ENCODE measurements at places on chromosomes 16 and 17.
A peak's percentile ranks its signal among the peaks of the same experiment; 100 is the strongest.

DNA sequence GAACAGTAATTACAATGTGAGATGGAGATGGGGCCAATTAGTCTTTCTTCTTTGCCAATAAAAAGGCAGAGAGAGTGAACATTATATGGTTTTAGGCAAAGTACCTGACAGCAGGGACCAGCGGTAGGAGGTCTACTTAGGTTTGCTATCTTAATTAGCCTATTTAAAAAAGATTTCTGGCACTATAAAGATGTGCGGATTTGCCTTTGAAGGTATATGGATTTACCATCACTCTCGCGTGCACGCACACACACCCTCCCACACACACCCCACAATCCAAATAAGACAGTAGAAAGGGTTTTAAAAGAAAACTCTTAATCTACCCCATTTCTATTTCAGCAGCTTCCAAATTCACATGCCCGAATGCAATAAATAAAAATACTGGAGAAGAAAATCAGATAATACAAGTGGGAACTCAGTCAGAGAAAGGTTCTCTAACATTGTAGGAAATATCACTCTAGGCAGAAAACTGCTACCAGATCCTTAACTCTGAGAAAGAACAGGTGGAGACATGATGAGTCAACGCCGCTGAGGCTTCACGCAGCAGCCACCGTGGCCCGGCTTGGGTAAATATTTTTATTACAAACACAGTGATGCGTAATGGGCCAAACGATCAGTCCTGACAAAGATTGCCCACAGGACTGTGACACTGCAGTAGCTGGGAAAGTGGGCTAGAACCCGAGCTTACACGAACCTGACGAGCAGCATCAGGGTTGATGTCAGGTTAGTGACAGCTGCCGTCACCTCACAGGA is 66.6 kb upstream of the AXIN2 start:
- DNase-seq: peak; percentile 45

GRCh38 chr16:10828851-10829366 is 10.3 kb upstream of the TVP23A start:
- no peak for DNase-seq

DNA sequence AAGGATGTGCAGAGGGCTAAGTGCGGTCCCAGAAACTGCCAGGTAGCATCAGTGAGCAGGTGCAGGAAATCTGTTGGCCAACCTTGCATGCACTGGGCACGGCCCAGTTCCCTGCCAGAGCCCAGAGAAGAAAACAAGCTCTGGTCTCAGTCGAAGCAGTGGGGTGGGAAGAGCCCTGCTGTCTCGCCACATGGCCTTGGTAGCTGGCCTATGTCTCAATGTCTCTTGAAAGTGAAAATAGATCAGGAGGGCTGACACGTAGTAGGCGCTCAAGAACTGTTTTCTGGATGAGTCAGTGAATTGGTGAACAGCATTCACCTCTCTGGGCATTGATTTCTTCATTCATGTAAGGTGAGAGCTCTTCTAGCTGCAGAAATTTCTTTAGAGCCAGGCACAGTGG is 90.4 kb downstream of the MARF1 start:
- DNase-seq: no peak

DNA sequence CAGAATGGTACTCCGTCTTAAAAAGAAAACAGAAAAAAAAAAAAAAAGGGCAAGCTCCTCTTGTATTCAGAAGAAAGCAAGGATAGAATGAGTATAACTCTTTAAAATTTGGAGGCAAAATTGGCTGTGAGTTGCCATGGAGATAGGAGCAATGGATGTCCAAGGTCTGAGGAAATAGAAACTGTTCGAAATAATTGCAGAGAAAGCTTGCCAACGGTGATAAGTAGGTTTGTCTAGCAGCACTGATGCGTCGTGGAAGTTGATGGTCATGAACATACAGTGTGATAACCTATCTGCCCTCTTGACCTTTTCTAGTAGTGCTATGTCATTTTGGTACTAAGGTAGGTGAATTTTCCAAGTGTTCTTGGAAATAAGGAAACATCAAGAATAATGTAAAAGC is 3.0 kb downstream of the MOSMO start:
- DNase-seq: no peak

- no peak for DNase-seq
These were observed 334.8 kb upstream of the HSBP1 start for GRCh38 chr16:83472776-83473501.

GRCh38 chr16:22291860-22292318 is 5.3 kb upstream of the POLR3E start:
- no peak for DNase-seq

DNA sequence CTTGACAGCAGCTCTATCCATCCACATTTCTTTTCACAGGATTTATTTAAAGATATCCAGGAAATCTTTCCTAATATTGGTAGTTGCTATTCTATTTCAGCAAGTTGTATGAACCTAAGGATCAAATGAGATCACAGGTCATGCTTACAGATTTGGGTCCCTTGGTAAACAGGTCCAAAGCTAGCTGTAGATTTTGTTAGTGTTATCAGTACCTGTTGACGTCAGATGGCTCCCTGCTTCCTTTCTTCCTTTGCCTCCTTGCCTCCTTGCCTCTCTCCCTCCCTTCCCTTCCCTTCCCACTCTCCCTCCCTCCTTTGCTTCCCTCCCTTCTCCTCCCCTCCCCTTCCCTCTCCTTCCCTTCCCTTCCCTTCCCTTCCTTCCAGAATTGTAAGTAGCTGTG is 76.6 kb downstream of the EFCAB13 start:
- no peak for DNase-seq

DNA sequence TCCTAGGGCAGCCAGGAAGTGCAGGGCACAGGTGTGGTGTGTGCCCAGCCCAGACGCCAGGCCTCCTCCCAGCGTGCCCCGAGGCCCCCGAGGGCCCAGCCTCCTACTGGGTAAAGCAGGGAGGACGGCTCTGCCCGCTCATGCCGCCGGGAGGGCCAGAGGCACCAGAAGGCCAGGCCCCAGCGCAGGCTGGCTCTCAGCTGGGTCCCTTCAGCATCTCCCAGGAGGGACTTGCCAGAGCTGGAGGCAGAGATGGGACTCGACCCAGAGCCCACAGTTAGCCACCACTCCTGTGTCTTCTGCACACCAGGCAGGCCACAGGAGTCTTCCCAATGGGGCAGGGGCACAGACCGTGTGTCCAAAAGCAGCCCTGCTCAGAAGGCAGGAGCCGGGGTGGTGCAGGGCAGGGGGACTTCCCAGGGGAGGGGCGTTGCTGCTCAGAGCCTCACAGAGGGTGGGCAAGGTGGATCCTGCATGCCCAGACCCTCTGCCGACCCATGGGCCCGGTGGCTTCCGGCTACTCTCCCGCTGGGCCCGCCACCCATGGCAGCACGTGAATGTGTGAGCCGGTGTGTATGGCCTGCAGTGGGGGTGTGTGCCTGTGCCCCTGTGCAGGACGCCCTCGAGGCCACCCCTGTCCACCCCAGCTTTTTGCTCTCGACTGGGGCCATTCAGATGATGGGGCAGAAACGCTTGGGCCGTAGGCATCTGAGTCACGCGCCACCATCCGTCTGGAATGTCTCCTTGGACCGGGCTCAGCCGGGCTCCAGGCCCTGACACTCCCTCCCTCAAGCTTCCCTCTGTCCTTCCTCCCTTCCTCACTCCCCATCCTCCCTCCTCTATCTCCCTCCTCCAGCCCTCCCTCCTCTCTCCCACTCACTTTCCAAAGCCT is 5.7 kb upstream of the ZNF469 start:
- no peak for DNase-seq

DNA sequence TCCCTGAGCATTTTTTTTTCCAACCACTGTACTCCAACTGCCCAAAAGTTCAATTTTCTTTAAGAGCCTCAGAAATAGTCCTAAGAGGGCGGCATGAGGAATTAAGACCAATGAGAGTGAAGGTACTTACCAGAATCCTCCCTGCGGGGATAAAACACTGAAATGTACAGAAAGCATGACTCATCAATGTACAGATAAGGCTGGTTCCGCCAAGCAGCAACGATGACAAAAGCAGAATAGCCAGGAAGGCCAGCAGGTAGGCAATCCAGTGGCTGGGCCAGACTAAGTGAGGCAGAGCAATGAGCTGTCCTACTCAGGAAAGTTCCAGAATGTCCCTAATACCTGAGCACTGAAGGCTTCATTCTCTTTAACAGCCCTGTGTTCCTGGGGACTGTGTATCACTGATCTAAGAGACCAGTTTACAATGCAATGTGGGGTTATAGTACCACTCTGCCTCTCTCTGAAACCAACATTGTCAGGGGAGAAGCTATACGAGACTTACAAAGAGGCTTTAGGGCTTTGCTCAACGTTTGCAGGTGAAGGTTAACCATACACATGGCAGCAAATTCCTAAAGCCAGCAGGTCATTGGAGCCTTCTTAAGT is 11.0 kb upstream of the GPR139 start:
- DNase-seq: no peak

DNA sequence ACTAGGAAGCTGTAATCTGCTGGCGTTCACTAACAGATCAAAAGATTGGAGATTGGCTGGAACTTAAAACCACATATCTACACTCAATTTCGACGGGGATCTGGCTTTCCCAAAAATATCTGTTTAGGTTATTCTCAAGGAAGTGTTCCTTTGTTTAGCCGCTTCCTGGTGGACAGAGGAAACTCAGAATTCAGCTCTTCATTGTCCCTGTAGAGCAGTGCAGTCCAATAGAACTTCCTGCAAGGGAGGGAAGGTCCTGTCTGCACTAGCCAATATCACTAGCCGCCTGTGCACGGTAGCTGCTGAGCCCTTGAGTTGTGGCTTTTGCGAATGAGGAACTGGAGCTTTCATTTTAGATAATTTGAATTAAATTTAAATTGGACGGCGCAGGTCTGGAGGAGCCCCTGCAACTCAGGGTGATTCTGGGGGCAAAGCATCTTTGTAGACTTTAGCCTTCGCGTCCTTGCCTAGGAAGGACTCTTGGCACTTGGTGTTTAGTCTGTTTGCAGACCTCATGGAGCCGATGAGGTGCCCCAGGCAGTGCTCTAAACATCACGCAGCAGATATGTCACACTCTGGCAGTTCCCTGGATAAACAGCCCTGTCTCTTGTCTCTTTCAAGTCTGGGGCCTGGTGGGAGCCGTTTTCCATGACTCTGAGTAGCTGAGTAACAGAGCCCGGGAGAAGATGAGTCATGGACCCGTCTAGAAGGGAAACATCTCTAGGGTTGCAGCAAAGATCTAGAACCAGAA is 122.2 kb downstream of the CCDC182 start:
- DNase-seq: peak; percentile 21

DNA sequence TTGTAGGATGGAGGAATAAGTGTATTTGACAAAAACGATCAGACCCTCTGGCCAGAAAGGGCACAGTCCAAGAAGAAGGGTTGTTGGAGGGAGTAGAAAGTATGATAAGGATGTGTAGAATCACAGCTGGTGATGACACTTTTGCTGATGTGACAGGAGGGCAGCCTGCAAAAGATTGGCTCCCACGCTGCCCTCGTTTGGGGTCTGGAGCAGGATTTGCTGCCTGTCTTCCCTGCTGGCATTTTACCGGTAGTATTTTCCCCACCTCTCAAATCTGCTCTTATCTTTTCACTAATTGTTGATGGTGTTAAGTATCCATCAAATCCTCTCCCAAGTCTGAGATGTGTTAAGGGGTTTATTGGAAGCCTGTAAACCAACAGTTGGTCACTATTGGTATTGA is 208.8 kb downstream of the CCDC182 start:
- no peak for DNase-seq

- no peak for DNase-seq
These were observed 800 bp downstream of the NOD2 start for GRCh38 chr16:50694206-50694605.

DNA sequence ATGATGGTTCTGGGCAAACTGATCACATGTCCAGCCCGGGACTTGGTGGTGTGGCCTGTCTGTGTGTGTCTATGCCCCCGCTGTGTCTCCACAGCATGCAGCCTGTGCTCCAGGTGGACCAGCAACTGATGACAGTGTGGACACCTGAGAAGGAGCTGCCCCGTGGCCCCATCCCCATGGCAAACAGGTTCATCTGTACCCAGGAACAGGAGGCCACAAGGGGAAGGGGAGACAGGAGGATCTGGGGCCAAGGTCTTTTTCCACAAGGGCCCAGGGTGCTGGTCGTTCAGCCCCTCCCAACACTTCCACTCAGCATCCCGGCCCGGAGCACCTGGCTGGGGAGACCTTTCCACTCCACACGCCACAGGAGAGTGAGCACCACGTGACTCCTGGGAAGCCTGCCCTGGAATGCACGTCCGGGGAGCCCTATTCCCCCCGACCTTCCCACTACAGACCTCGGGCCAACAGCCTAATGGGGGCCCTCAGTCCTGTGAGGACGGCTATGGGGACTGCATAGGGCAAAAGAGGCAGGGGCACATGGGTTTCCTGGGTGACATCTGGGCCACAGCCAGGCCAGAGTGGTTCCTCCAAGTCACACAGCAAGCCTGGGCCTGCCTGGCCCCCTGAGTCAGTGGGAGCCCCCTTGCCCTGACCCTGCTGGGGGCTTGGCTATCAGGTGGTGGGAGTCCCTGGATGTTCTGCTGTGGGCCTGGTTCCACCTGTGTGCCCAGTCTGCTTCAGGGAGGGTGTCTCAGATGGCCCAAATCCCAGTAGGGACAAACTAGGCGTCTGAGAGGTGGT is 20.8 kb upstream of the NXPH3 start:
- no peak for DNase-seq

GRCh38 chr17:34865716-34866115 is 95.5 kb downstream of the CCT6B start:
- no peak for DNase-seq

DNA sequence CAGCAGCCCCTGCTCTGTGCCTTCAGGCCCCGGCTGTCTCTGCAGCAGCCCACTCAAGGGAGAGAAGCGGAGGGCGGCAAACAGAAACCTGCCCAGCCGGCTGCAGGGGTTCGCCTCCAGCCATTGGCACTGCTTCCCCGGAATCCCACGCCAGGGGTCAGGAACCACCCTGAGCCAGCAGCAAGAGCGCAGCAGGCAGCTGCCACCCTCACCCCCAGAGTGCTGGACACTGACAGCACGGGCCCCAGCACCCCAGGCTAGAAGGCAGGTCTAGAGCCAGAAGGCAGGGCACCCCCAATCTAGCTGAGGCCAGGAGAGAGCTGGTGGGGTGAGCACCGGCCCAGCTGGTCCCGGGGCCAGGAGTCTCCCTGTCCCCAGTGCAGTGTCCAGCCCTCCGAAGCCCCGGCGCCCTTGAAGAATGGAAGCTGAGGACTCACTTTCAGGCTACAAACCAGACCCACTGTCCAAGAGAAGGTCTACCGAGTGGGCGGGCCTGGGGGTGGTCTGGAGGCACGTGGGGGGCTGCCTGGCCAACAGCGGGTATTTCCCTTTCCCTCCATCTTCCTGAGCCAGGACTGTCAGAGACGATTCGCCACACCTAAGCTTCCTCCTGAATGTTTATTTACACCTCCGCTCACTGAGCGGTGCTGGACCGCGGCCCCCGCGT is 8.4 kb downstream of the UBALD2 start:
- no peak for DNase-seq

GRCh38 chr17:42608305-42609181 is 631 bp downstream of the RETREG3 start:
- no peak for DNase-seq
